ENCODE measurements at places on chromosomes 5 and 9.

DNA sequence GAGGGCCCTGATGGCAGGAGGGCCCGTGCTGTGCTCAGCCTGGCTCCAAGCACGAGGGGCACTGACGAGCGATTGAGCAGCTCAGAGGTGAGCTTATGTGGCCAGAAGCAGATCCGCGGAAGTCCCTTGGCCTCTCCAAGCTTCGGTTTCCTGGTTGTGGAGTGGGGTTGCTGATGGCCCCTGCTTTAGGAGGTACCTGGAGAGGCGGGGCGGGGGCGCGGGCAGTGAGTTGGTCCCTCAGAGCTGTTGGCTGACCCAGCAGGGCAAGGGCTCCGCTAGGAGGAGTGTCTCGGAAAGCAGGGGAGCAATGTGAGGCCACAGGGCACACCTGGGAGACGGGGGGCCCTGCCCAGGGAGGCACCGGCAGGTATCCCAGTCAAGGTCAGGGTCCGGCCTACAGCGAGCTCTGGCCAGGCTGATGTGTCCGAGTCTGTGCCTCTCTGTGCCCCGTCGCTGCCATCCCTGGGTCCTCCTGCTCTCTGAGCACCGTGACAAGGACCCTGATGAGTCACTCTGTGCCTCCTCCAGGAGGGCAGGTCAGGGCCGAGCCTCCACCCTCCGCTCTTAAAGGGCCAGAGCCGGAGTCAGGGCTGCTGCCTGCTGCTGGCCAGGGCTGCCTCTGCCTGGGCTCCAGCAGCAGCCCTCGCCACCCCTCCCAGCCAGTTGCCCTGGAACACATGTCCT, 14.8 kb downstream of the NCS1 start:
- no peak for DNase-seq

DNA sequence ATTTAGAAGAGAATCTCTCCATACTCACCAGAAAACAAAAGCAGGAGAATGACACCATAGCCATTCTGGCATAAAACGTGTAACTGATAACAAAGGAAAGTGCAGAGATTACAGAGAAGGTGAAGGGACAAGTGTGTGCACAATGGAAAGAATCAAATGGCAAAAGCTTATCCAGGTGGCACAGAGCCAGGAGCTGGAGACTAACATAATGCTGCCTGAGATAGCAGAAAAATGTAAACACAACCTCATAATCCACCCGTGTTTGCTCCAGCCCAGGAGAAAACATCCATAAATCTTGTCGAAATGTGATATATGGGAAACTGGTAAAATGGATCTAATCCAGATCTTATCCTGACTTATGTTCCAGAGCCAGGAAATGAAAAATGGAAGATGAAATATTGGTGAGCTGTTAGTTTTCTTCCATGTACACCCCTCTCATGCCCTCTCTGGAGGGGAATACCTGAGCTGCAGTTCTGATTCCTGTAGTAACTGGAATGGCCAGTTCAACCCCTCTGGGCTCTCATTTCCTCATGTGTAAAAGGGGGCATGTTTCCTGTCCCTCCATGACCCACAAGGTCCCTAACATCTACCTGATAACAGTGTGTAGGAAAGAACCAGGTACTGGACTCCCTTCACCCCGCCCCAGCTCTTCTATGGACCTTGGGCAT, 212.3 kb upstream of the DAPK1 start:
- no peak for DNase-seq

GRCh38 chr9:35650341-35651158, at the start of gene SIT1:
TSS of gene SIT1 (minus strand) at chr9:35650931. CDS start at chr9:35650853, 78 bp downstream.
- no peak for DNase-seq

DNA sequence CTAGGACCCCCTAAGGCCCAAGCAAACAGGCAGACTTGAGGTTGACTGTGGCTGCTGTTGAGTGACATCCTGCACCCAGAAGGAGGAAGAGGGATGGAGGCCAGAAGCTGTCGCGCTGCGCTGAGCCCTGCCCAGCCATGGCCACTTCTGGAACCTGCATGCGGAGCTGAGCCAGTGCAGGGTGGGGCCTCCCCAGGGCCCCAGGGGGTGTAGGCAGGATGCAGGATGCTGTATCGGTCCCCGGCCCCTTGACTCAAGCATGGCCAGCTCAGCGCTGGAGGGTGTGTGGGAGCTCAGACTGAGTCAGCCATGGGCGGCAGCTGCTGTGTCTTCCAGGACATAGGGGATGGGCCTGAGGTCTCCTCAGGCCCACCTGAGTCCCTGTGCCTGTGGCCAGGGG, 26.9 kb downstream of the GLT6D1 start:
- no peak for DNase-seq

DNA sequence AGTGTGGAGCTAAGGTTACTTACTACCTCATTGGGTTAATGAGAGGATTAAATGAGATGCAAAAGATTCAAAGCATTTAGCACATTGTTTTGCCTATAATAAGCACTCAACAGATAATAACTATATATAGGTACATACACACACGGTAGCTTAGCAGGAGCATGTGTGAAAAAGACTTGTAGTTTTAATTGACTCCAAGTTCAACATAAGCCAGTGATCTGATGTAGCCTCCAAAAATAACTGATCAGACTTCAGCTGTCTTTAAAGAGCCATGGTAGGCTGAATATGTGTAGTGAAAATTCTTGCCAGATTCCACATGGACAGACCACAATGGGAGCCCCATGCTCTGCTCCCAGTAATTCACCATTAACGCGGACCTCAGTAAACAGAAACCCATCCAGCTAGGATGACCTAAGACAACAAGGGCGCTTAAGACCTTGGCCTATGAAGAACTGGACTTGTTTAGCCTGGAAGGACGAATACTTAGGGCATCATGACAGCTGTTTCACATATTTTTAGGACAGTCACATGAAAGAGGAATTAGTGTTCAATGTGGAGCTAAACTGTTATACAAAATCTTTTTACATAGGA, 115.1 kb upstream of the ZNF366 start:
- DNase-seq = no peak

GRCh38 chr5:159071382-159071781, 28.3 kb downstream of the EBF1 start:
- DNase-seq = no peak

GRCh38 chr9:16131264-16131663, 578.4 kb downstream of the CCDC171 start:
- DNase-seq = no peak

- DNase-seq = no peak
These were observed 16.9 kb downstream of the GSN start for GRCh38 chr9:121284733-121285451.

GRCh38 chr9:34686732-34687131, 4.3 kb downstream of the CCL19 start:
- DNase-seq = no peak

- DNase-seq = no peak
These were observed 215.7 kb downstream of the PAX5 start for GRCh38 chr9:36818242-36818938.

- no peak for DNase-seq
These were observed 70.6 kb downstream of the ACTBL2 start for GRCh38 chr5:57411982-57412381.

DNA sequence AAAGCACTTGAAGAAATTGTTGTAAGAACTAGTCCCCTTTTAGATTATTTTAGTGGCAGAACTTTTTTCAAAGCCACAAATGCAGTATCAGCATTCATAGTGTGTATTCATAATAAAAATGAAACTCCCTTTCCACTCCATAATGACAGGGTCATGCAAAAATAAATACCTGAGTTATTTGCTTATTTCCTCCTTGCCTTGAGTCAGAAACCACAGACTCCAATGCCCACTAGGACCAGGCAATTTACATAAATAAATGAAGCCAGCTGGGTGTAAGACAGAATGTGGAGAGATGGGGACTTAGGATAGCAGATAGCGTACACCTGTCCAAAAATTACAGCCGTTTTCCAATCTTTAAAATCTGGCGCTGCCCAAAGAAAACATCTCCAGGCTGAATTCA, 417.8 kb downstream of the TMEM161B start:
- no peak for DNase-seq

GRCh38 chr5:128674837-128675446, 136.9 kb upstream of the FBN2 start:
- DNase-seq = no peak

GRCh38 chr5:65651144-65651543, 26.3 kb downstream of the SHLD3 start:
- DNase-seq = no peak

GRCh38 chr9:7186175-7186574, 428.4 kb downstream of the KDM4C start:
- no peak for DNase-seq
